IMR-90 (cell line): ENCODE measurements at places on chromosomes 5 and 9.

DNA sequence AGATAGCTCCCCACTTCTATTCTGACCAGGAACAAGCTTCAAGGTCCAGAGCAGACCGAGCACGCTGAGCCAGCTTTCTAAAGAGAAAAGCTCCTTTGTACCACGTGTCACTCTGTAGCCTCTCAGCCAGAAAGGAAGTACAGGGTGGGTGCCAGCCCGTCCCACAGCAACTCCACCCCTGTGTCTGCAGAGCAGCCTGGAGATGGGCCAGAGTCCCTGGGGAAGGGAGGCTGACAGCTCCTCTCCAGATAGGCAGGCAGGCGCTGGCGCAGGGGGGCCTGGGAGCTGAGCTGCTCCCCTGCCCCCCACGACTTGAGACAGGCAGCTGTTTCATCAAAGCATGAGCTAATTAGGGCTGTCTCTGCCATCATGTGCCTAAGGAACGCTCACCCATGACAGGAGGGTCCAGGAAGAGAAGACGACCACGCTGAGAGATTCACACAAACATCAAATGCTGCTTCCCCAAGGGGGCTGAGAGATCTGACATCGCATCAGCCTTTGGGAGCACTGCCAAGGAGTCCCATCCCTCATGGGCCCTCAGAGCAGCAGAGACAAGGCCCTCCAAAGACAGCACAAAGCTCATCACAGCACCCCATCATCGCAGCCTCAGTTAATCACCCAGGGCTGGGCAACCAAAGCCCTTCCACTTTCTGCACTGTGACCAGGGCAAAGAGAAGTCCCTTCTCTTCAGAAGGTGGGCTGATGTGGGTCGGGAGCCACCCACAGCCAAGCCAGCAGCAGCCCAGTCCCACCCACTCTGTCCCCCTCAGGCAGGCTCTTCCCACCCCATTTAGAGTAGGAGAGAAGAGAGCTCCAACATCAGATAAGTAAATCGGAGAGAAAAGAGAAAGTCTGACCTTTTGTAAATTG lies 78.5 kb upstream of the LRRTM2 start:
- DNase-seq = peak; percentile 54

DNA sequence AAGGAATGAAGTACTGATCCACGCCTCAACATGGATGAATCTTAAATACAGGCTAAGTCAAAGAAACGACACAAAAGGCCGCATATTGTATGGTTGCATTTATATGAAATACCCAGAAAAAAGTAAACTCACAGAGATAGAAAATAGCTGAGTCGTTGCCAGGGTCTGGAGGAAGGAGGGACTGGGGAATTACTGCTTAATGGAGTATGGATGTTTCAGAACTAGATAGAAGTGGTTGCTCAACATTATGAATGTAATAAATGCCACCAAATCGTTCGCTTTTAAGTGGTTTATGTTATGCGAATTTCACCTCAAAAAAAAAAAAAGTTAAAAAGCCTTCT lies 784 bp upstream of the MSANTD3 start:
- DNase-seq = no peak

- peak; percentile 23 for DNase-seq
These were observed 450.8 kb upstream of the TLE4 start for GRCh38 chr9:79120941-79121340.

DNA sequence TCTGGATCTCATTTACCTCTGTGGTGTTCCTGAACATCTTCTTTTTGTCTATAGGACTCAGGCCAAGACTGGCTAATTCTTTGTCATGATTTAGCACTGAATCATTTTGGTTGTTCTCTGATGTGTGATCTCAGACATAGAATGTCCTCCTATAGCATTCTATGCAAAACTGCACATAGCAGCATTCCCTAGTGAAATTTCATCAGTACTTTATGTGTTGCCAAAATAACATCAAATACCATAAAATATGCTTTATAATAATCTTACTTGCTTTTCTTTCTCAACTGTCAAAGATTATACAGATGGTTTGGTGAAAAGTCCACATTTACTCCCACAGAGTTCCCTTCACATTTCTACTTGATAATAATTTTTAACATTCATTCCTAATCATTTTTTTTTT lies 115.7 kb upstream of the MPDZ start:
- no peak for DNase-seq

GRCh38 chr5:151243564-151243963 lies 9.4 kb upstream of the GM2A start:
- DNase-seq = no peak

DNA sequence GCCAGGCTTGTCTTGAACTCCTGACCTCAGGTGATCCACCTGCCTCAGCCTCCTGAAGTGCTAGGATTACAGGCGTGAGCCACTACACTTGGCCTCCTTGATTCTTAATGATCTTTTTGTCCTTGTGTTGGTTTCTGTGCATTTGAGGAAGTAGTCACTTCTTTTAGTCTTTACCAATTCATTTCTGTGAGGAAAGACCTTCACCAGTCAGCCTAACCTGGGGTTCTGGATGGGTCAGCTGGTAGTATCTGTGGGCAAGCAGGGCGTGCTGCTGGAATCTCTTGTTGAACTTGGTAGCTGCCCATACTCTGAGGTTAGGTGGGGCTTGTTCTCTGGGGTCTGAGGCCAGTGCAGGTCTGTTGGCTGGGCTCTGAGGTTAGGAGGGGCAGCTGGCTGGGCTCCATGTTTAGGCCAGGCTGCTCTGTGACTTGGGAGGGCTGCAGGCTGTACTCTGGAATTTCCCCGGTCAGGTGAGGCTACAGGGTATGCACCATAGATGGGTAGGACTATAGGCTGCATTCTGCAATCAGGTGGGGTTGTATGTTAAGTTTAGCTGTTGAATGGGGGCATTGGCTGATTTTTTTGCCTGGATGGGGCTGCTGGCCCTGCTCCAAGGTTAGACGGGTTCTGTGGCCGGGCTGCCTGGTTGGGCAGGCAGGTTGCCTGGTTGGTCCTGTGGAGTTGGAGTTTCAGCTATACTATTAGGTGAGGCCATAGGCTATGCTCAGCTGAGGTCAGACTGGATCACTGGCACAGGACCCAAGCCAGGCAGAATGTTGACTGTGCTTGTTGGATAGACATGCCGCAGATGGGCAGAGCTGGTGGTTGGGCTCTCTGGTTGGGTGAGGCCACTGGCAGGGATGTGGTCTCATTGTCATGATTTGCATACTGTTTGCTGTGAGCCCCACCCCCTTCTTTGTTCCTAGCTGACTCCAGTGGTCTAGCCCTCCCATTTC lies 19.2 kb downstream of the UBAP1 start:
- DNase-seq = no peak

DNA sequence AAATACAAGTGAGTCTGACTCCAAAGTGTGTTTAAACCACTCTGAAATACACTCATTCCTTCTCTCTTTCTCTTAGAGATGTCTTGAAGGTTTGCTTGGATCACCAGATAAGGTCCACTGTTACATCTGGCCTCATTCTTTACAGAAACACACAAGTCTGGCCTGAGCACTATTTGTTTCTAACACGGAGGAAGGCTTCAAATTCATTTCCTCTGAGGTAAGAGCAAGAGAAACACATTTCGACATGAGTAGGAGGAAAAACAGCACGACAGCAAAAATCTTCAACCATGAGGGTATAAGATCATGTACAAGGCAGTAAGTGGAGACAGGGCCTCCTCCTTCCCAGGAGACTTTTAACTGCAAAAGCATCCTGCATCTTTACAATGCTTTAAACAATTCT lies 8.0 kb downstream of the SIL1 start:
- peak; percentile 95 for DNase-seq

DNA sequence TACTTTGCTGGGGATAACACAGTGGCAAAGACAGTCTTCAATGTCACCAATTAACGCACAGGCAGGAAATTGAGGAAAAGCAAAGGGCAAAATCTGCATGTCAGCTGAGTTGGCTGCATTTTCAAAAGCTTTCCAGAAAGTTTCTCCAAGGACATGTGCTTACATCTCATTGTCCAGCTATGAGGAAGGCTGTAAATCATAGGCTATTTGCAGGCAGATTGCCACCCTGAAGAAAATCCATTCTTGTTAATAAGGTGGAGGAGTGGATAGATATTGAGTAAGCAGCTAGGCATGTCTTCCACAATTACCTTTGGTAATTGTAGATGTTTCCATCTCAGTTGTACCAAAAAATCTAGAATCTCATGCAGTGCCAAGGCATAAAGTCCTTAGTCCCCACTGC lies 278.0 kb upstream of the NUDT12 start:
- peak; percentile 19 for DNase-seq

DNA sequence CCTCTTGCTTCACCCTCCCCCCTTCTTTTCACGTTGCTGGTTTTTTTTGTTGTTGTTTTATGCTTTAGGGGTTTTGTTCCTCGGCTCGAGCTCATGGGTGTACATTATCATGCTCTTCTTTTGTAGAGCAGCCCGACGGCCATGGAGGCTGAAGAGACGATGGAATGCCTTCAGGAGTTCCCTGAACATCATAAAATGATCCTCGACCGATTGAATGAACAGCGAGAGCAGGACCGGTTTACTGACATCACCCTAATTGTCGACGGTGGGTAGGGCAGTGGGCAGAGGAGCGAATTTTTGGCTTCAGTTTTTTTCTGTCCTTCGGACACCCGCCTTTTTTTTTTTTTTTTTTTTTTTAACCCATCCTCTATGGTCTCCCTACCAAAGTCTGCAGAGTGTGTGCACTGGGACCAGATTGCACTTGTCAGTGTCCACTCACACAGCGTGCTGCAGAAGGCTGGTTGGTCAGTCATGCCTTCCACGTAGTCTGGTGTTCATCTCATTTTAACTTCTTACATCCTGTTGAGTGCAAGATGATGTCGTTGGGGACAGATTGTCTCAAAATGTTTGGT lies 1.3 kb downstream of the ZNF131 start:
- peak; percentile 80 for DNase-seq

- DNase-seq = no peak
These were observed 34.3 kb downstream of the FAT2 start for GRCh38 chr5:151556806-151557205.

- DNase-seq = no peak
These were observed 427.9 kb downstream of the KCTD16 start for GRCh38 chr5:144598451-144599068.

GRCh38 chr9:133103183-133103986 lies 17.7 kb downstream of the RALGDS start:
- DNase-seq = peak; percentile 19

DNA sequence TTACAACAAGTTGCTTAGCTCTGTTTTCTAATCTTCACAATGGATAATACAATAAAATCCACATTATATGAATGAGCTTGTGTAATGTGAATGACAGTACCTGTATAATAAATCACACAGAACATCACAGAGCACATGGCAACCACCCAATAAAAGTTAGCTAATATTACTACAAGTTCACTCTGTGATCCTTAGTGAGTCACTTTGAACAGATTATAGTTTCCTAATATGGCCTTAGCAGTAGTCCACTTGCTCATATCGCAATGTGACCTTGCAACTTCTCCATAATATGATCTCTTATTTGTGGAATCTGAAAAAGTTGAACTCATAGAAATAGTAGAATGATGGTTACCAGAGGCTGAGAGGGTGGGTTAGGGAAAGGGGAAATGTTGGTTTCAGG lies 361.3 kb downstream of the PTPRD start:
- DNase-seq = peak; percentile 52

DNA sequence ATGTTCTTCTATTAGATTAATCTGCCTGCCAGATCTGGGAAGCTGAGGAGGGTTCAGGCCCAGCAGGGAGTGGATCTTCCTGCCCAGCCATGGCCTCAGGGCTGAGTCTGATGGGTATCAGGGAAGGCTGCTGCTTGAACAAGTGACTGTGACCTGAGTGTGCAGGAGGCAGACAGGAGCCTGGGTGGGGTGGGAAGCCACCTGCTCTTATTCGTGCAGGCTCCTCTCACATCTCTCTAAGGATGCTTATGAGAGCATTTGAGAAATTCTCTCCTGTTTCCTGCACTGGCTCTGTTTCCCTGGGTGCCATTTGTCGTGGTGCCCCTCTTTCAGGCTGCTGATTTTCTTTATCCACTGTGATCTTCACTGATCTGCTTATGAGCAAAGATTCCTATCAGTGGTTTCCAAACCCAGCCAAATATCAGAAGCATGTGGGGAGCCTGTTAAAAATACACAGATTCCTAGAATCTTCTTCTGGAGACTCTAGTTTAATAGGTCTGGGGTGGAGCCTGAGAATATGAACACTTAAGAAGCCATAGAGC lies 2.1 kb downstream of the RGS3 start:
- DNase-seq = no peak

DNA sequence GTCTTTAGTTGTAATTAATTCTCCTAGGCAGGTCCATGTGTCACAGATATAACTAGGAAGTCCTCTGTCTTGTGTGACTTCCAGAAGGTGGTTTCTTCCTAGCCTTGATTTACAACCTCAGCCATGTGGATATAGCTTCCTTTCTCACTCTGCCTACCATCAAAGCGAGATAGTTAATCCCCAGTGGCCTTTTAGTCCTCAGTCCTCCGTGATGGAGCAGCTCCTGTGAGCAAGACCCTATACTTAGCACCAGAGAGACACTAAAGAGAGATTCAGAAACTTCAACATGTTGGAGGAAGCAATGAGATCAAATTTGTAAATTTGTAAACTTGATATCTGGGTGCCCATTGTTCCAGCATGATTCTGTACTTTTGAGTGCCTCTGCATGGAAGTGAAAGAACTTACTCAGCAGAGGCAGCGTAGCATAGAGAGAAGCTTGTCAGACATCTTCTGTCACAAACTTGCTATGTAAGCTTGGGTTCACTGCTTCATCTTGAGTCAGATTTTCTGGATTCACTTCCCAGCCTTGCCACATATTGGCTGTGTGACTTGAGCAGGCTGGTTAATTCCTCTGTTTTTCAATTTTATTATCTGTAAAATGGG lies 170.2 kb upstream of the NR3C1 start:
- DNase-seq = no peak

DNA sequence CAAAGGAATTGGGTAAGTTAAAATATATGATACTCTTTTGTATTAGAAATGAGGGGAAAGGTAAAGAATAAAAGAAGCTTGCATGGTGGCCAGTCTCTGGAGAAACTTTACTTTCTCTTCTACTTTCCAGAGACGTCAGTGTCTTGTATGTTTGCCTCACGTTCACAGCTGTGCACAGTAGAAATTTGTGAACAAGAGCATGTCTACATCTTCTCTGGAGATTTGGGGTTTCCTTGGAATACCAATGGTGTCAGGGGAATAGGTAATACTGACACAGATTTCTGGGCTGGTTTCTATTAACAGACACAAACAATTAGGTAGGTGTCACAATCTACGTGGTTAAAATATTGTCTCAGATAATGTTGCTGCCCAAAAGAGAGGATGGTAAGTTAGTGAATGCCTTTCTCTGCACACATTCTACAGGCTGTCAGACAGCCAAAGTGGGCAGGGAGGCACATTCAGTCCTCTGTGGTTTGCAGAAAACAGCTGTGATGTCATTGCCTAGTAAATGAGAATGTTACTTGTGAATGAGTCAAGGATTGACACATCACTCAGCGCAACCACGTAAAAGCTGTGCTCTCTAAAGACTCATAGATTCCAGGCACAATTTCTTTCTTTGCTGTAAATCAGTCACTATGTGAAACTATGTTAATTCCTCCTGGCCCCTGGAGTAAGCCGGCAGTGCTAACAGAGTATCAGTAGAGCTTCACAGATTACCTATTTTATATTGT lies 397.1 kb downstream of the MAN2A1 start:
- peak; percentile 29 for DNase-seq

GRCh38 chr9:15735083-15735857 lies 182.4 kb downstream of the CCDC171 start:
- peak; percentile 94 for DNase-seq
